ENCODE measurements at places on chromosomes 2 and 18.

GRCh38 chr2:158755310-158756087, 39.6 kb upstream of the DAPL1 start:
- no peak for DNase-seq

- no peak for DNase-seq
These were observed 67.0 kb downstream of the PIGN start for GRCh38 chr18:62119884-62120283.

- no peak for DNase-seq
These were observed 132.9 kb downstream of the FMNL2 start for GRCh38 chr2:152467677-152468410.

DNA sequence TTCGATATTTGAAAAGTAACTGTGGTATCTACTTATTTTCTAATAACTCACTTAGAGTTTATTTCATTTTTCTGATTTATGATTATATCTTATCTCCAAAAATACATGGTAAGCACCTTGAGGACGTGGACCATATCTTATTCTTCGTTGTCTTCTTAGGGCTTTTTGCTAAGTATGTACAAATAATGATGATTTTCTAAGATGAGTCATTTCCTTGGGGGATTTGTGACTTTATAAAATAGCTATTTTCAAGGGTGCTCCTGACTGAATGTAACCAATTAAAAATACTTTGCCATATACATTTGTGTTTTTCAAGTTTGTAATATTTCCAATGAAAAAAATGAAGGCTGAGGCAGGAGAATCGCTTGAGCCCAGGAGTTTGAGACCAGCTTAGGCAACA, 56.3 kb downstream of the GREB1L start:
- no peak for DNase-seq

DNA sequence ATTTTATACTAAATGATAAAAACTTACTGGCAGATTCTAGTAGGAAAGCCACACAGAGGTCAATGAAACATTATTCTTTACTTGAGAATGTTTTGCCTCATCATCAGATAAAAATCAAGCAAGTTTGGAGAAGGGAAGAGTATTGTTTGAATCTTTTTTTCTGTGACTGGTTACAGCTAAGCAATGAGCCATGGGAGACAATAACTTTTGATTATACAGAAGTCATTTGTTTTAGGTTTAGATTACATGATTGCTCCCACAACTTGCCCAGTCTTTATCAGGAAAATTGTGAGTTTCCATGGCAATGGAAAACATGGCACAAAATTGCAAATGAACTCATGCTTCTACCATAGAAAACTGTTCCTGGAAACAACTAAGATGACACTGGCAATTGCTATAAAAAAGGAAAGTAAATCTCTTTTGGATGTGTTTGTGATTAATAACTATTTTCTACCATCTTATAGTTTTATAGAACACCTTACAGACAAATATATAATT, 476.8 kb downstream of the MBD2 start:
- no peak for DNase-seq

- no peak for DNase-seq
These were observed 93.7 kb downstream of the PLCL1 start for GRCh38 chr2:197897960-197898678.

DNA sequence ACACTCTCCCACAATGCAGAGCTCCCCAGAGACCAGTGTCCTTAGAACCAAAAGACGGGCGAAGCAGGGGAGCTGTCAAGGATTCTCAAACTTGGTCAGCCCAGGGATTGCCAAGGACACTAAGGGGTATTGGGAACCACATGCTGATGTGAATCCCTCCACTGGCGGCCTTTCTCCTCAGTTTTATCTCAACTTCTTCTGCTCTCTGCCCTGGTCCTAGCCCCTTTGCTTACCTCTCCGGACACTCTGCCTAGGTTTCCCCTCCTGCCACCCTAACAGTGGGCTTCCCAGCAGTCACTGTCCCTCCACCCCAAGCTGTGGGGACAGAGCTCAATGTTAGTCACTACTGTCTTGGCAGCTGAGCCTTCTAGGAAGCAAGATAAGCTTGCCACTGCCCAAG, 61.1 kb downstream of the POLR1A start:
- no peak for DNase-seq

GRCh38 chr2:232120911-232121310, 159.4 kb downstream of the DIS3L2 start:
- DNase-seq: no peak

Data from CD4-positive, alpha-beta T cell treated with Interleukin-15 for 1 hour (primary cell).